ENCODE measurements at places on chromosomes 1 and 21.

GRCh38 chr1:238099871-238100270 lies 209.1 kb upstream of the ZP4 start:
- DNase-seq: no peak

GRCh38 chr1:33762962-33763361 lies 100.9 kb upstream of the HMGB4 start:
- DNase-seq: no peak

- DNase-seq: no peak
Observed at GRCh38 chr1:245091171-245091621, 63.6 kb upstream of the KIF26B start.

DNA sequence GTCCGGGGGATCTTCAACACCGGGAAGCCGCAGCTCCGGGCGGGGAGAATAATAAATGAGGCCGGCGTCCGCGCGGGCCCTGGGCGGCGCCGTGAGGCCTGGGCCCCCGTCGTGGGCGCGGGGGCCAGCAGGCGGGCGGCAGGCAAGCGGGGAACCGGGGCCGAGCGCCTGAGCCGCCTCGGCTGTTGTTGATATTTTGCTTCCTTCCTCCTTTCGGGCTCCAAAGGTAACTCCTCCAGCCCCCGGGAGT lies at the start of gene MEF2D:
Gene MEF2D (minus strand): TSS at position 233 of the 250 bp plus-strand sequence. CDS start 17,483 bp downstream, outside the sequence.
- no peak for DNase-seq

DNA sequence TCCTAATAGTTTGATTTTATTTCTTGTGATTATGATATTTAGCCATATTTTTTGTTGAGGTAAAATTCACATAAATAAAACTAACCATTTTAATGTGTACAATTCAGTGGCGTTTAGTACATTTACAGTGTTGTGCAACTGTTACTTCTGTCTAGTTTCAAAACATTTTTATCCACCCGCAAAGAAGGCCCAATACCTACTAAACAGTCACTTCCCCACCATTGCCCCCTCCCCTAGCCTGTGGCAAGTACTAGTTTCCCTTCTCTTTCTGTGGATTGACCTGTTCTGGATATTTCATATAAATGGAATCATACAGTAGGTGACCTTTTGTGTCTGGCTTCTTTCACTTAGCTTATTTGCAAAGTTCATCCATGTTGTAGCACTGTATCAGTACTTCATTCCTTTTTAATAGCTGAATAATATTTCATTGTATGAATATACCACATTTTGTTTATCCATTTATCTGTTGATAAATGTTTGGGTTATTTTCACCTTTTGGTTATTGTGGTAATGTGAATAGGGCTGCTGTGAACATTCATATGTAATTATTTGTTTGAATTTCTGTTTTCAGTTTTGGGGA lies 4.1 kb downstream of the FLVCR1 start:
- no peak for DNase-seq

DNA sequence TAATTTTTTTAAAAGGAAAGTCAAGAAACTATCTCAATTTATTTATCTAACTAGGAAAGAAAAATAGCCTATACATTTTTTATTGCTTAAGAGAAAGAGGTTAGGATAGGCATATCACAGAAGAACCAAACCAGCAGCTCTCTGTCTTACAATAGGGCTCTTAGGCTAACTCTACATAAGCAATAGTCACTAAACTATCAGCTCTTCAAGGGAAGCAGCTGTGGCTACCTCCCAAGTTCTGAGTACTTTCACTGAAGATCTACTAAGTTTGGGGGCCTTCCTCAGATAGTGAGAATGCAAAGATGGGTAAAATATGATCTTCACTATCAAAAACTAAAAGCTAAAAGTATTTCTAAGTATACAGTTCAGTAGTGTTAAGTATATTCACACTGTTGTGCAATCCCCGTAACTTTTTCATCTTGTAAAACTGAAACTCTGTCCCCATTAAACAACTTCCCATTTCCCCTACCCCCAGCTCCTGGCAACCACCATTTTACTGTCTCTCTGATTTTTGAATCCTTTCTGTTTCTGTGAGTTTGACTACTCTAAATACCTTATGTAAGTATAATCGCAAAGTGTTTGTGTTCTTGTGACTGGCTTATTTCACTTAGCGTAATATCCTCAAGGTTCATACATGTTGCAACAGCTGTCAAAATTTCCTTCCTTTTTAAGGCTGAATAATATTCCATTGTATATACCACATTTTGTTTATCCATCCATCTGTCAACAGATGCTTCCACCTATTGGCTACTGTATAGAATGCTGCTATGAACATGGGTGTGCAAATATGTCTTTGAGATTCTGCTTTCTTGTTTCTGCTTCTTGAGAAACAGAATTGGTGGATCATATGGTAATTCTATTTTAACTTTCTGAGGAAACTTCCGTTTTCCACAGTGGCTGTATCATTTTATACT lies 73.3 kb downstream of the ACBD6 start:
- no peak for DNase-seq

- no peak for DNase-seq
Observed at GRCh38 chr1:41851589-41851988, 67.1 kb downstream of the HIVEP3 start.

- no peak for DNase-seq
Observed at GRCh38 chr21:37459575-37459974, 93.0 kb downstream of the DYRK1A start.

DNA sequence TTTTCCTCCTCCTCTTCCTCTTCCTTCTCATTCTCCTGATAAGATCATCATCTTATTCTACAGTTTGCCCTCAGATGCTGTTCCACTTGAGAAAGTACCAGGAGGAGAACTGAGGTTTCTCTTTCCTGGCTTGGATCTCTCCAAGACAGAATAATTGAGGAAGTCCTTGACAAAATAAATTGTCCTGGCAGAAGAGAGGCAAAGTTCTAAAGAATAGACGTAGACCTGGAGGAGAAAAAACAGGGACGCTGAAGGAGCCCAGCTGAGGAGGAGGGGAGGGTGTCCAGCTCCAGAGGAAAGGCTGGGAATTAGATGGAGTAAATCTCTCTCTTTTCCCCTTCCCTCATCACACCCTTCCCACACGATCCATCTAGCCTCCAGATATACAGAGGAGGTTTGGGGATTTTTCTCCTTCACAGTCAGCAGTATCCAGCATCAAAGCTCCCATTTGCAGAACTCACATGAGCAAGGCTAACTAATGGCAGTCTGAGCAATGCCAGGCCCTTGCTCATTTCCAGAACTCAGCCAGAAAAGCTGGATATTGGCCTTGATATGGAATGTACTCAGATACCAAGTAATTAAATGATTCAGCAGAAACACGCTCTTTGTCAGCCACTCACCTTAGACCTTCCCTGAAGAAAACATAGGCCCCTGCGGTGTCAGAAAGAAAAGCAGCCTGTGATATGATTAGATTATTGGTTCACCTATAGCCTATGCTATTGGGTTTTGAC lies 5.1 kb upstream of the GNG12 start:
- no peak for DNase-seq

GRCh38 chr1:94783342-94784189 lies 36.6 kb upstream of the SLC44A3 start:
- DNase-seq: no peak

DNA sequence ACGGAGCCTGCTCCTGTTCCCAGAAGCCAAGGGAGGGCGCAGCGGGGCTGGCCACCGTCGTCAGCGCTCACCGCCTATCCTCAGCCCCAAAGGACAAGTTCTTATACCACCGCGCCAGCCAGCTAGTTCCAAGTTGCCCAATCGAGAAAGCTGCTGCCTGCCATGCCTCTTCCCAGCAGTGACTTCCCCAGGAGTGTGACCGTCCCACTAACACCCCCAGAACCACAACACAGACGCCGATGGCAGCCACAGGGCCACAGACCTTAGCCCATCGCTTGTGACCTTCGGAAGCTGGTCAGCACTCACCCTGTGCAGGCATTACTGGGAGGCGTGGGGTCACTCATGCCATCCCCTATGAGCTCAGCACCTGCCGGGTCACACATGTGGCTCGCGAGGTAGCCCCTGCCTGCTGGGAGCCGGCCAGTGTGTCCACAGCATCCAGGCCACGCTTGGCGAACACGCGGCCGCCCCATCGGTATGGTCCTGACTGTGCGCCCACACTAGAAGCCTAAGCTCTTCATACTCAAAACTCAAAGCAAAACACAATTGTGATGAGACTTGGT lies 20.1 kb downstream of the NADK start:
- DNase-seq: no peak

DNA sequence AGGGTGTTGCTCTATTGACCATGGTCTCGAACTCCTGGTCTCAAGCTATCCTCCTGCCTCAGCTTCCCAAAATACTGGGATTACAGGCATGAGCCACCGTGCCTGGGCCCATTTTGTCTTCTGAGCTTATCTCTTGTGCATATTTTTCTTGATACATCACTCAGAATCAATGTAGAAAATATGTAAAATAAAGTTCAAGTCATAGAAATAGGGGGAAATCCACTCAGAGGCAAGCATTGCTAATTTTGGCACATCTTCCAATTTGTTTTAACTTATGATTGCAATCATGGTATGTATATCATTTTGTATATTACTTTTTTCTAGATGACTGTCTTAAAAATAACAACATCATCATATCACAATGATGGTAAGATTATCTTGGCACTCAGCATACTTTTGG lies 21.6 kb downstream of the RIT1 start:
- DNase-seq: no peak

DNA sequence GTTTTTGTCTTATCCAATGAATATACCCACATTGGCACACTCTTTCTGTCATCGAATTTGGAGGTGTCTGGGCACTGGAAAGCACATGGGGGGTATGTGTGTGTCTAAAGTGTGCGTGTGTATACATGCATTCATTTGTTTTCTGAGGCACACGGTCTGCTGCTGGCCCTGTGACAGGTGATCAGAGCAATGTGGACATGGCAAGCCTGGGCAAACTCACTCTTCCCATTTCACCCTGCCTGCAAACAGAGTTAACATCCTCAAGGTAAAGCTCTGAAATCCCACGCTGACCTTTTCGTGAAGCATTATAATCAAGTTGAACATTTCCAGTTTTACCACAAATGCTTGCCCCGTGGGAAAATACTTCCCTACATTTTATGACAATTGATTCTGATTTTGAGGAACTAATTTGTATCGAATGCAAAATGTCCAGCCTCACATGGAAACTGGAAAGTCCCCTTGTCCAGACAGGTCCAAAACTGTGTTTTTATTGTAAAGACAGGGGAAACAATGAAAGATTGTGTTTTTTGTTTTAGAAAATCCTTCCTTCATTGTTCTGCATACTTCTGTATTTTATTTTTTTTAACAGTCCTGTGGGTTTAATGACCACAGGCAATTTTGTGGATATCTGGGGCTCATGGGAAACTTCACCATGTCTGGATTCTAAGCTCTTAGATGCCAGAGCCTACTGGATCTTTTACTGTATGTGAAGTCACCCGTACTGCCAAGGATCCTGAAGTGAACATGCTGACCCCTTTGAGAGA lies 160.9 kb downstream of the PBX1 start:
- DNase-seq: no peak

DNA sequence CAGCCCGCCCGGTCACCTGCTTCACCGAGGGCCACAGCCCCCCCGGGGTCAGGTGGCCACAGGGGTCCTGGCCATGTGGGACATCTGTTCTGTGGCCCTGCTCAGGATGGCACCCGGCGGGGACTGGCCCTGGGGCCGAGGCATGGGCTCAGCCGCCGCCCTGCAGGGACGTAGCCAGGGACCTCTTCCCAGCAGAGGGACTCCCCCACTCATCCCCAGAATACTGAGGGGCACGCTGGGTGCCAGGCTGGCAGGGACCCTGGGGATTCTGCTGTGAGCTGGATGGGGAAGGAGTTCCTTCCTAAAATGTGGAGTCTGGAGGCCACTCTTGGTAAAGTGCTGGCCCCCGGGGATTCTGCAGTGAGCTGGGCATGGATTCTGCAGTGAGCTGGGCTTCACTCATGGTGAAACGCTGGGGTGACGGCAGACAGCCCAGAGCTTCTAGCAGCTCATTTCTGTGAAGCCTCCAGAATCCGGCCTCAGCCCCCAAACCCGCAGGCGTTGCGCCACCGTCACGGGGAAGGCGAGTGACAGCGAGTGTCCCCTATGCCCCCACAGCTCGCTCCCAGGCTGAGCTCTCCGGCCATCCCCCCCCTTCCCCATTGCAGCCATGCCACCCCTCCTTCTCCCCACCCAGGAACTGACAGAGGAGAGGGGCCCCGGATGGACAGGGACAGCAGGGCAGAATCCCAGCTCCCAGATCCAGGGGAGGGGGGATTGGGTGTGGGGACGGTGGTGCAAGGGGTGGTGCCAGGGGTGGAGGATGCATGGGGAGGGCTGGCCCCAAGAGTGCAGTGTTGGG lies 1.4 kb downstream of the ITGB2 start:
- DNase-seq: no peak

- peak; percentile 9 for DNase-seq
Observed at GRCh38 chr1:12480748-12481362, 137.2 kb downstream of the DHRS3 start.

- DNase-seq: no peak
Observed at GRCh38 chr1:209766051-209766450, 10.2 kb downstream of the TRAF3IP3 start.

- no peak for DNase-seq
Observed at GRCh38 chr1:246564839-246565750, 966 bp downstream of the TFB2M start.

DNA sequence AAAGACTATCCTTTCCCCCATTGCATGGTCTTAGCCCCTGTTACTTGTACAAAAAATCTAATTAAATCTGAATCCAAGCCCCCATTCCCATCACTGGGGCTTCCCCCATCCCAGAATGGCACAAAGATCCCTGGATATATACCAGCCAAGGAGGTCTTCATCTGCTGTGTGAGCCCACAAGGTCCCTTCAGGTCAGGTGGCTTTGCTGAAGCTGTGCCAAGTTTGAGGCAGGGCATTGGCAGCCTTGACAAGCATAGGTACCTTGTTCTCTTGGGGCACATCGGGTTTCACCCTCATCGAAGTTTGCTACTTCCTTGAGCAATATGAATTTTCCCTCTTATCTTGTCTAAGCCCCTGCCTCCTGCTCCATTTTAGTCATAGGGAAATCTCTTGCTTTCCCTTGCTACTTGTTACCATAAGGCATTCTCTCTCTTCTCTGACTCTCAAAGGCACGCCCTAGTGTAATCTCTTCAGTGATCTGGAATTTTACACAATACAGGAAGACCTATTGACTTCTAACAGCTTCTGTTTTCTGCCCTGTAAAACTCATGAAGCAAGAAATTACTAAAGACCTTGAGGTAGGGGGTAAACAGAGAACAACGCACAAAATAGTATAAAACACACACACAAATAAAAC lies 71.4 kb upstream of the COG2 start:
- DNase-seq: no peak

- DNase-seq: no peak
Observed at GRCh38 chr1:218983848-218984247, 189.8 kb upstream of the LYPLAL1 start.

DNA sequence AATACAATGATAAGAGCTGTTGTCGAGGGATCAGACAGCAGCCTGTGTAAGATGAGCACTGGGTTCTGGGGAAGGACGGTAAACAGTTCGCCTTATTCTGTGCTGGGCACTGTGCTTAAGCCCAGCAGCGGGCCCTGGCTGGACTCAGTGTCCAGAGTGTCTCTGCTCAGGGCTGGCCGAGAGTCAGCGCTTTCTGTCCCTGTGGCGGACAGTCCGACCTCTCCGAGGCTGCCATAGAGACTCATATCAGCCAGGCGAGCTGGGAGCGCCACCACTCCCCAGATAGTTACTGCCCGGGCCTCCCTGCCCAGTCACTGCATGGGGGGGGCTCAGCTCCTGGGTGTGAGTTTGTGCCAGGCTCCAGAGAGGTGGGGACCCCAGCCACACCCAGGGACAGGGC lies 14.7 kb upstream of the NPHP4 start:
- DNase-seq: no peak
